ENCODE measurements at places on chromosomes 4 and X.
A peak's percentile ranks its signal among the peaks of the same experiment; 100 is the strongest.

DNA sequence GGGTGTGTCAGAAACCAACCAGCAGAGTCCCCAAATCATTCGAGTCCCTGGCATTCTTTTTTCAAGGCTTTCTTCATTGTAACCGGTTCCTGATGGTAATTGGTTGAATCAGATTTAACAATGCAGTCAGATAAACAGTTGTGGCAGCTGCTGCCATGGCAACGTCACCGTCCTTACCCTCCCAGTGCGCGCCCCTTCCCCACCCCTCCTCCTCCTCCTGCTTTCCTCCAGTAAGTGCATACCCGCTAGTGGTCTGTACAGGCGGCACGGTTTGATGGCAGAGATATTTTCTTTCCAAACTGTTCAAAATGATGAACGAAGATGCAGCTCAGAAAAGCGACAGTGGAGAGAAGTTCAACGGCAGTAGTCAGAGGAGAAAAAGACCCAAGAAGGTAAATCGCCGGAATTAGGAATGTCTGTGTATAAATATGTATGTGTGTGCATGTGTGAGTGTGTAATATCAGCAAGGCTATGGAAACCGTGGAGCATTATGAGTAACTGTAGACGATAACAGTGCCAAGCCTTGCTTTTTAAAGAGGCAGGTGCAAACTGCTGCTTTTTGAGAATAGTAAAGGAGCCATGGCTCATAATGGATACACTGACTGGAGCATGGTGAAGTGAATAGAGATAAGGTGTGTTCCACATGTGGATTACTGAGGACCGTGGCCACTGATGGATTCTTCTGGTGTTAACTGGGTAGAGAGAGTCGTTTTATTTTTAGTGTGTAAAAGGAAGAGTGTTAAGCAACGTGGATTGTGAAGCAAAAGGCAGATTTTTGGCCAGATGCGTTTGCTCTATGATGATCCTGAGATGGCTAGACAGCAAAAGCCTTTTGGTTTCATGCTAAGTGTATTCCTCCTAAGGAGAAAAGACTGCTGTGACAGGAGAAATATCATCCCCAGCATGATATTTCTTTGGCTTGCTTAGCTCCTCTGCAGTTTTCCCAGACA, at the start of gene ANK2:
ANK2 (plus strand) TSS at position 233 of the 950 bp plus-strand sequence; CDS start at position 309, 76 bp downstream.
- peak; percentile 36 for DNase-seq

DNA sequence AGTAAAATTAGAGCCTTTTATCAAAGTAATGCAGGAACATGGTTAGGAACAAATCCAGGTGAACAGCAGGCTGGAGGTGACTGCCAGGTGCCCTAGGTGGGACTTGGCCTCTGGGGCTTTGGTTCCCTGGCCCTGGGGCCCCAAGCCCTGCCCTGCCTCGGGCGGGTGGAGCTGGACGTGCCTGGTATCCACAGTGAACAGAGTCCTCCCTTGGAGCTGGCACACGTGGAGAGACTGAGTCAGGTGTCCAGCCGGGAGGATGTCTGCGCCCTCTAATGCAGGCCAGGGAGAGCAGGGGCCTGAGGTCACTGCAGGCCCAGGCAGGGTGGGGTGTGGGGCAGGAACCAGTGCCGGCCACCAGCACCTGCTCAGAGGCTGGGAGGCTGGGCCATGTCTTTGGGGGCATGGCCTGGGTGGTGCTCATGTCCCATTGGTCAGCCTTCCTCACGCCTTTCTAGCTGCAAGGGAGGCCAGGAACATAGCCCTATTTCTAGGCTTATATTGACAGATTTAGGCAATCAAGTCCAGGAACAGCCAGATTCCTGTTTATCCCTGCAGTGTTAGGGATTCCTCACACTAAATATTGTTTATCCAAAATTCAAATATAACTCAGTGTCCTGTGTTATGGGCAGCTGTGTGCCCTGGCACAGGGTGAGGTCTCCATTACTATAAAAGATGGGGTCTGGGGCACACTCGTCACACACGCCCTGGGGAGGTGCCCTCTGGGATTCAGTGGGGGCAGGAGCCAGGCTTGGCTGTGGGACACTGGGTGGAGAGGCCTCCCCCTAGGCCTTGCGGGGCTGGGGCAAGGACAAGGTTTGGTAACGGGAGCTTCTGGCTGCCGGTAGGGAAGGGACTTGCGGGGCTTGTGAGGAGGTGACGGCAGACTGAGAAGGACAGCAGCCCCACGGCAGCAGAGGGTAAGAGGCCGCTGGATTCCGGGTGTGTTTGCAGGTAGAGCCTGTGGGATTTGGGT, 14.3 kb upstream of the NAT8L start:
- no peak for DNase-seq

- DNase-seq: no peak
Observed at GRCh38 chr4:182906786-182907185, 10.4 kb downstream of the DCTD start.

DNA sequence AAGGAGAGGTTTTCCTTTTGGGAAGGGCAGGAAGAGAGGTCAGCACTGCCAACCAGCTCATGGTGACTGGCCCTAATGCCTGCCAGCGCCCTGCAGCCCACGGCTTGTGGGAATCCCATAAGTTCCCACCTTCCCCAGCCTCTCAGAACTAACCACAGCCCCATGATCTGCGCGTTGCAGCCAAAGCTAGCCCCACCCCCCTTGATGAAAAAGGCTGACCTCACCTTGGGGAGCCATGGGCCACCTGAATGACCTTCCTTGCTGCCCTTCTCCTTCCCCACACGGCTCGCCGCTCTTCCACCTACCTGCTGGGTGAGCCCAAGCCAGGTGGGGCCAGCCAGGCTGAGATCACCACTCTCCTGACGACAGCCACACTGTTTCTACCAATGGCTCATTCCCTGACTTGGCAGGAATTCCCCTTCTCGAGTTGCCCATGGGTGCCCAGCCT, 3.9 kb upstream of the ELF4 start:
- peak; percentile 7 for DNase-seq

GRCh38 chr4:7569810-7570783, 135.4 kb upstream of the PSAPL1 start:
- no peak for DNase-seq

- no peak for DNase-seq
Observed at GRCh38 chr4:8108261-8108660, 50.4 kb downstream of the ABLIM2 start.

DNA sequence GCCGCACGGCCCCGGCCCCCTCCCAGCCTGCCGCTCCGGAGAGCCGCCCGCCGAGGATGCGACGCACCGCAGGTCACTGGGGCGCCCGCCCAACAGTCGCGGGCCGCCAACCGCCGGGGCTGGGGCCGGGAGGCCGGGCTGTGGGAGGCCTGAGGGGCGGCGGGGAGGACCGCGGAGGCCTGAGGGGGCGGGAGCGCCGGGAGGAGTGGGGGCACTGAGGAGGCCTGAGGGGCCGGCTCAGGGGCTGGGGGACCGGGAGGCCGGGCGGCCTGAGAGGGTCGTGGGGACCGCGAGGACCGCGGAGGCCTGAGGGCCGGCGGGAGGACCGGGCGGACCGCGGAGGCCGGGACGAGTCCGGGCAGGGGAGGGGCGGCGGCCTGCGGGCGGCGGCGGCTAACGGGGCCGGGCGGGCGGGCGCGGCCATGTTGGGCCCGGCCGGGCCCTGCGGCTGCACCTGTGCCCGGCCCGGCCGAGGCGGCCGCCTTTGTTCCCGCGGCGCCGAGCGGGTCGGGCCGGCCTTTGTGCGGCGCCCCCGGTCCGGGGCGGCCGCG, 353 bp downstream of the NSD2 start:
- DNase-seq: no peak

DNA sequence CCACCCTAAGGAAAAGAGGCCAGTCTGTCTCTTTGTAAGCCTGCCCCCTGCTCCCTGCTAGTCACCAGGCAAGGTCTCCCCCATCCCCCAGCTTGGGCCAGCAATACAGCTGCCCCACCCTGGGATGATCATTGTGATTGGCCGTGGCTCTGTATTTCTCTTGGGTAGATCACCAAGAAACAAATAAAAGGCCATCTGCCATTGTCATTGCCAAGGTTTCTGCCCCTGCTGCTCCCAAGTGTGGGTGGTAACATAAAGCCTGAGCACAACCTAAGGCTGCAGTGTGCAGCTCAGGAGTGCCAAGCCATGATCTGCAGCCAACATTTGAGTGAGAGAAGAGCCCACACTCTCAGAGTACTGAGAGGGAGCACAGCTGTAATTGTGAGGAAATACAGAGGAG, 241.0 kb upstream of the POF1B start:
- no peak for DNase-seq

- DNase-seq: peak; percentile 87
Observed at GRCh38 chr4:169604131-169604900, 8.1 kb downstream of the NEK1 start.

GRCh38 chr4:172666711-172667368, 501.8 kb upstream of the GALNT7 start:
- DNase-seq: no peak

Data from astrocyte of the spinal cord (primary cell).